Stimulated activated CD8-positive, alpha-beta memory T cell treated with anti-CD3 and anti-CD28 coated beads, Interleukin-12 subunit alpha, Interleukin-12 subunit beta, amount 100 ng/mL, for 1 hour (primary cell): ENCODE measurements at places on chromosomes 11 and 22.

GRCh38 chr11:12100841-12101242, 9.5 kb upstream of the MICAL2 start:
- no peak for DNase-seq

GRCh38 chr11:82969811-82970210, 68.3 kb downstream of the DDIAS start:
- no peak for DNase-seq

DNA sequence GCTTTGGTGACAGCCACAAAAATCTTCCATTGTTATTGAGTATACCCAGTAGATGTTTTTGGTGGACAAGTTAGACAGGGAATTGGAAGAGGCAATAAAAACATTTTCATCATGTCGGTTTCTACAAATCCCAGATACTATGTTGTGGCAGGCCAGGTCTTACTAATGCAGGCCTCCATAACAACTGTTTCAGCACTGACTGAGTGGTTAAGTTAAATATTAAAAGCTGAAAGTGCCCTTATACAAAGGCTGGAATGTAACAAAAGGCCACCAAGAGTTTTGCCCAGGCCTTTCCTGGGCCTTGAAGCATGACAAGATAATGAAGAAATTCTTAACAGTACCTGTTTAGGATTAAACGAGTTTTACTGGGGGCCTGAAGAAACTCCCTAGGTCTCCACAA, 29.3 kb downstream of the DMC1 start:
- DNase-seq: no peak

DNA sequence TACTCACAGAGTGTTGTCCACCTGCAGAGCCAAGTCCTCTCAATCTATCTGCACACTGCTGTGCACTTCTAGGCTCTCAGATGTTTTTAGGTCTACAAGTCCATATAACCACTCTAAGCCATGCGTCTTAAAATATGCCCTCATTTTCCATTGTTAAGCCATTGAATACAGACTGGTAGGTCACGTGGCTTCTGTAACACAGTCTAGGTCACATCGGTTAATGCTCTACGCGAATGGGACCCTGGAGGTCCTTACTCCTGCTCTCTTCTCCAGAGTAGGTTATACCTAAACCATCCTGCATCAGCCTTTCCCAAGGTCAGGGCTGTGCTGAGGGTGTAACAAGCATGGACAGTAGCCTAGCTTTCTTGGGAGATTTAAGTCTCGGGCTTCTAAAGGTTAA, 819 bp downstream of the JAML start:
- DNase-seq: no peak

DNA sequence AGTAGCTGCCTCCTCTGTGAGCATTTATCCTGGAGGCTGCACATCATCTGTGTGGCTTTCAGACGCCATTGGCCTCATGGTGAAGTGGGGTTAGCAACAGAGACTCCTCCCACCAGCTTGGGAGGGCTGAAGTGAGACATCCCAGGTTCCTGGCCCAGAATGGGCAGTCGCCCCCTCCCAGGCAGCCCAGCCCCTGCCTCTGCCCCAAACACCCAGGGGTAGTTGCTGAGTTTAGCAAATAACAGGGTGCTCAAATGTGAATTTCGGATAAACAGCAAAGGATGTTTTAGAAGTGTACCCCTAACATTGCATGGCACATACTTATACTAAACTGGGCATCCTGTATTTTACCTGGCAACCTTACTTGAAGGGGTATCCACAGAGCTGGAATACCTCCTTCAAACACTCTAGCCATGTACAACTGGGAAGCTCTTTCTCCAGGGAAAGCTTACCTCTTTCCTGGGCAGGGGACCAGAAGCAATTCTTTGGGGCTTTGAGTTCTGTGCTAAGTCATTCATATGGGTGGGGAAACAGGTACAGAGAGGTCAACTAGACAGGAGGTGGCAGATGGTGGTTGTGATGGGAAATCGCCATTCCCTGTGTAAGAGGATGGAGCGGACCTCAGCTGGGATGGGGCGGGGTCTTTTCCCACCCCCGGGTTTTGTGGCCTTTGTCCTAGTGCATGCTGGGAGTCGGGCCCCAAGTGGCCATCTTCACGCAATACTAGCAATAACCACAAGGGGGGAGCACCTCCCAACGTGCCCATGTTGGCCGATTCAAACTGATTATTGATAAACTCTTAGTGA, 19.3 kb downstream of the MTFP1 start:
- DNase-seq: no peak

DNA sequence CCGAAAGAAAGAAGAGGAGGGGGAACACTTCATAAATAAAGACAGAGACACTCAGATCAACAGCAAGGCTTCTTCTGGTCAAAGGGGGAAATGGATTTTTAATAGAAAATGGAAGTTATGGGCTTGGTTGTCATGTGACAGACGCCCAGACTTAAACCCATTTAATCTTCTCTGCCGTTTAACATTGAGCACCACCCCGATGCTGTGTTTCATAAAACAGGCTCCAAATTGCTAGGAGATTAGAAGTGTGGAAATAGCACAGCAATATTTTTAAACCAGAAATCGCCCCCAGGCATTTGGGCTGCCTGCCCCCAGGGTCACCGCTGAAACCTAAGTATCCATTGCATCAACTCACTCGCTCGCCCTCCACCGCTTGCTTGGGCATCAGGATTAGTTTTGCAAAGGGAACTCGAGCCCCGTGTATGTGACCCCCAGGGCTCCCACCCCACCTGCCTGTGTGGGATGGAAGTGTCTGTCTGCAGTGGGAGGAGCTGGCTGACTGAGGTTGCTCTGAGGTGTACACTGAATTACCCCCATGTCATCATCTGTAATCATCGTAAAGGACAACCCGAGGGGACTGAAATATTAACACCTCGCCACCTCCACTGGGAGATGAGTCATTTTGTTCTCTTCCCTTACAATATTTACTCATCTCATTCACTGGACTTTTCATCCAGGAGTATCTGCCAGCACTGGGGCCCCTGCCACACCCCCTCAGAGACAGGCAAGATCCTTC, 10.7 kb downstream of the DSCAML1 start:
- DNase-seq: no peak

- DNase-seq: no peak
Observed at GRCh38 chr11:1842149-1843097, 3.6 kb downstream of the TNNI2 start.

DNA sequence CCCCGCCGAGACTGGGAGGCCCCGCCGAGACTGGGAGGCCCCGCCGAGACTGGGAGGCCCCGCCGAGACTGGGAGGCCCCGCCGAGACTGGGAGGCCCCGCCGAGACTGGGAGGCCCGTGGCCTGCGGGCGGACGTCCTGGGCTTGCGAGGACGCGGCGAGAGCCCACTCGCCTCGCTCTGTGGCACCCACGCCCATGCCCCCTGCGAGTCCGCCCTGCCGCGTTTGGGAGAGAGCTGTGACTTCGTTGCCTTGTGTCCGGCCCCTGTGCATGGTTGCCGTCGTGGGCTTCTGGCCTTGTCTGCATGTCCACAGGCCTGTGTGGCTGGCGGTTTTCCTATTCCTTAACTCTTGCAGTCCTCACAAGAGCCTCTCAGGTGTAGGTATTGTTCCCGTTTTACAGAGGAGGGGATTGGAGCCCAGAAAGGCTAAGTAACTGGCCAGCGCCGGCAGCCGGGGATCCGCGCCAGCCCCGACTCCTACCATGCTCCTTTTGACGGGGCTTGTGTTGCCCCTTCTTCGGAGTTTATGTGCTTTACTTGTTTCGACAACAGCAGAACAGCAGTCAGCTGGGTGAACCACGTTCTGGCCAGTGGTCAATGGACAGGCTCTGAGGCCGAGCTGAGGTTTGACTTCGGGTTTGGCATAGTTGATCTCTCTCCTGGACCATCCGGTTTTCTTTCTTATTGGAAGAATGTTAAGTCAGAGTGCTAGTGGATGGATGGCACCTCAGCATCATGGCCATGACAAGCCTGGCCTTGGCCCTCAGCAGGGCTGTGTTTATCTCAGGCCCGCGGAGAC, 741 bp downstream of the PHRF1 start:
- DNase-seq: no peak

GRCh38 chr11:122186439-122187080, 70.5 kb upstream of the BLID start:
- DNase-seq: no peak

DNA sequence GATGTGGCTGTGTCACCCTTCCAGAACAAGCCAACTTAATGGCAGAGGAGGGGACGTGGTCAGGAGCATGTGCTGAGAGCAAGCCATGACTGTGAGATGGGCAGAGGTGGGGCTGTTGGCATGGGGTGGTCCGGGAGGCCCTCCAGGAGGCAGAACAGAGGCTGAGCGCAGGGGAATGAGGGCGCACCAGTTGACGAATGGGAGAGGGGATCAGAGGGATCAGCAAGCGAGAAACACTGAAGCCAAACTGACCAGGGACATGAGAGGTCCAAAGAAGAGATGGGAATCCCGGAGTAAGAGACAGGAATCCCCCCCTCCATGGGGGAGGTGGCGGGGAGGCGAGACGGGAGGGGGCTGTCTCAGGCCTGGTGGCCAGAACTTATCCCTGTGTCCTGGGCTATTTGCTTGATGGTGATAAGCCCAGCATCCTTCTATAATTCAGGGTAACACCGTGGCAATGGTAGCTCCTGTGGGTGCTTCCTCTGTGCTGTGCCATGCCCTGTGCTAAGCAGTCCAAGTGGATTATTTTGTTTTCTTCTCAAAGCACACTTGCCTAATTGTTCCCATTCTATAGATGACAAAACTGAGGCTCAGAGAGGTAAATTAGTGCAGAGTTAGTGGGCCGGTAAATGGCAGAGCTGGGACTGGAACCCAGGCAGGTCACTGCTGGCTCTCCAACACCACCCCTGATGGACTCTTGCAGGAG, 83.4 kb upstream of the SHISAL1 start:
- DNase-seq: no peak

DNA sequence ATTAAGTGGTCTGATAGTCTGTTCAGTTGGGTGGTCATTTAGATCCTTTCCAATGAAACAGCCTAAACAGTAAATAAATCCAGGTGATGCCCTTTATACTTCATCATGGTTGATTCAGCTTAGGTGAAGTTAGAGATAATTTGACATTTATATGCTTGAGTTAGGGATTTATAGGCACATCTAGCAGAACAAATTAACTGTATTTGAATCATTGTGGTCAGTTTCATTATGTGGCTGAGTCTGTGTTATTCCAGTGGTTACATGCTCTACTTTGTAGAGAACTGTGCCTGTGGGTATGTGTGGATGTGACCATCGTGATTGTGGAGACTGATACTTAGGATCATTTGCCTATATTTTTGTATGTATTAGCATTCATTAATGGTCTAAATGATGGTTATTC, 194.6 kb downstream of the DDX10 start:
- DNase-seq: no peak

- no peak for DNase-seq
Observed at GRCh38 chr11:7896009-7896785, 34.9 kb downstream of the OR10A6 start.

DNA sequence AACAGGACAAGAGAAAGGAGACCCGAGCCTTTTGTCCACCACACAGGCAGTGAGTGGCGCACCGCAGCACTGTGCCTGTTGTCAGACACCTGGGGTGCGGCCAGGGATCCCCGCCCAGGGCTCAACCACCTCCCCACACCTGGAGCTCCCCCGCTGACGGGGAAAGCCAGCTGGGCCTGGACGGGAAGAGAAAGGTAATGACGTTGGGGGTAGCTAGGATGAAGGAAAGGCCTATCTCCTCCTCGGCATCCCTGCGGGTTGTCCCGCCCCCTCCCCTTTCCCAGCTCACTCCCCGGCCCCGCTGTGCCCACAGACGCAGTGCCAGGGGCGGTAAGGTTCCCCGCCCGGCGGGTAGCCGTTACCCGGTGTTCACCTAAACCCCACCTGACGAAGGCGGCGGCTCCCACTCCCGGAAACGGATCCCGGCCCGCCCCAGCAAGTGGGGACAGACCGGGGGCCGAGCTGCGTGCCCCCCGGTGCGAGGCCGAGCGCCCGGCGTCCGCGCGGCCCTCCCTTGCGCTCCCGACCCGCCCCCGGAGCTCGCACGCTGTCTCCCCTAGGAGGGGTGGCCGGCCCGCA, 495 bp downstream of the HYOU1 start:
- peak; percentile 19 for DNase-seq

GRCh38 chr11:77455740-77456139, 18.2 kb downstream of the PAK1 start:
- no peak for DNase-seq

GRCh38 chr11:494761-495536, 12.1 kb downstream of the RNH1 start:
- no peak for DNase-seq

DNA sequence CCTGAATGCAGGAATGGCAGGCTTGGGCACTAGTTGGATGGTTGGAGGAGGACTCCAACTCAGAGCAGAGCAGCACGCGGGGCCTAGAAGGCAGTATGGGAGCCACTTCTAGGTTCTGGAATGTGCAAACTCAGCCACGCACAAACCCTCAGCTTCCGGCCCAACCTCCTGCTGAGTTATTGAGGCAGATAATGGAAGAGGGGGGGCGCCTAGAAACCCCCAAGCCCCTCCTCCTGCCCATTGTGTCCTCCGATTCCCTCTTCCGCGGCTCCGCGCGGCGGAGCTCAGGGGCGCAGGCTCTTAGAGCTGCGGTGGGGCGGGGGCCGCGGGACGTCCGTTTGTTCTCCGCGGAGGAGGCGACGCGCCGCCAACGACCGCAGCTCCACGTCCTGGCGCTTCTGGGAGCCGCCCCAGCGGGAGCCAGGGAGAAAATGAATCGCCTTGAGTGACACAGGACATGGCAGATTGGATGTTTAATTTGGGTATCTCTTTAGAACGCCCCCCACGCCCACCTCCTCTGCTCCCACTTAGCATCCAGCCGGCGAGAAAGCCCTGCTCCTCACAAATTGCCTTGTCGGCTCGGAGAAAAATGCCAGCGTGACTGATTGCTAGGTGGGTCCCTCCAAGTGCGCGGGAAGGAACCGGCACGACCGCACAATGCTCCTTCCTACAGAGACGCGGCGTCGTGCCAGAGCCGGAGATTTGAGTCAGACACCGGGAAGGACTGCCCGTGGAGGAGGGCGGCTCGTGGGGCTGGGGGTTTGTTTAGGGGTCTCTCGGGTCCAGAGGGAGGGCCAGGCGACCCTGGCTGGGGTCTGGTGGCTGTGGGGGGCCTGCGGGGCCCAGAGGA, 144.6 kb downstream of the NECTIN1 start:
- no peak for DNase-seq

DNA sequence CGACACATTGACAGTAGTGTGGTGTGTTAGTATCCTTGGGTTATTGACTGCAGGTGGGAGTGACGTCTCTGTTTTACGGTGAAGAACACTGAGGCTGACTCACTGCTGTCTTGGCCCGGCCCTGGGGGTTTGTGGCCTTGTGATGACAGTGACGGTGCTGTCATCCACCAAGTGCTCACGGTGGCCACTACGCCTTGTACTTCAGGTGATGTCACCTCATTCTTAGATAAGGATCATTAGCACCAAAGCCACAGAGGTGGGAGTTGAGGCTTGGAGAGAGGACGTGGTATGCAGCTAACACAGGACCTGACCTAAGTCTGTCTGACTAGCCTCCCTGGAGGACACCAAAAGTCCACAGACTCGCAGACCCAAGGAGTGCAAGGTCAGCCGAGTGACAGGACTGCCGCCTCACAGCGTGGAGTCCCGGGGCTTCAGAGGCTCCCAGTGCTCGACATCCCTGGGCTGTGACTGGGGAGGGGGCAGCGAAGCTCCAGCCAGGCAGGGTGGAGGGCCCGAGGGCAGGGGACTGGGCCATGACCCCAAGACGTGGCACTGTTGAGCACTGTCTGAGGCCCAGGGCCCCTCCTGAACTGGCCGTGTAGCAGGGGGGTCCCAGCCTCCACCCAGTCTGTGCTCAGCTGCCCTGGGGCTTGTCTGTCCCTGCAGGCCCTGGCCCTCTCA, 56.5 kb downstream of the NAT10 start:
- peak; percentile 15 for DNase-seq
